ENCODE measurements at places on chromosomes 1 and 21.

DNA sequence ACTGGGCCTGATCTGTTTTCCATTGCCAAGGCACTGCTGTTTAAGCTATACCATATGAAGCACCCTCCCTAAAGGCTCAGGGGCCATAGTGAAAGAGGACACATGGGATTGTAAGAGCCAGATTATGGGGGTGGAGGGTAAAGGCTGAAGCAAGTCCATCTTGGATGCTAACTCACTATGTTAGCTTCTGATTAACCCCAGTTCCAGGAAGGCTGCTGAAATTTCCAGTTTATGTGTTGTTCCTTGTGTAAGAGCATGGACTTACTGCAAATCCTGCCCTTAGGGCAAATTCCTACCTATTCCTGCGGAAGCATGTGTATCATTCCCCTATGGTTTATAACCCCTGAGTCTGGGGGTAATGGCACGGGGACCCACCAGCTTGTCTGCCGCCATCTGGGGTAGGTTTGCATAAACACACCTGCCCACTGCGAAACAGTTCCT, 91.8 kb upstream of the SERBP1 start:
- DNase-seq, result no peak

DNA sequence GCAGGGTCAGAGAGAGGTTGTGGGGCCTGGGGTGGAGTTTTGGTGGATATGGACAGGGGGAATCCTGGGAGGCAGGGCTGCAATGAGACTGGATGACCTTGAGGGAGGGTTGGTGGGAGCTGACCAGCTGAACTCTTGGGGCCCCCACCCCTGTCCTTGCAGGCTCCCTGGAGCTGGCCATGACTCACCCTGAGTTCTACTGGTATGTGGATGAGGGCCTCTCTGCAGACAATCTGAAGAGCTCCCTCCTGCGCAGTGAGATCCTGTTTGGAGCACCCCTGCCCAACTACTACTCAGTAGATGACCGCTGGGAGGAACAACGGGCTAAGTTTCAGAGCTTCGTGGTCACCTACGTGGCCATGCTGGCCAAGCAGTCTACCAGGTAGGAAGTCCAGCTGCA, 23.6 kb downstream of the DISP3 start:
- no peak for DNase-seq

- DNase-seq, result no peak
Measured at GRCh38 chr1:65505547-65506300, 85.3 kb downstream of the LEPR start.

GRCh38 chr1:208728815-208729214, 484.6 kb upstream of the PLXNA2 start:
- DNase-seq, result no peak

All from HCEC 1CT (cell line).